ENCODE measurements at places on chromosomes 11 and 22. TPM values are rescaled to one million over a fixed set of nuclear protein-coding genes. Genes with fewer than 3 reads are reported as not detected.

- DNase-seq: no peak
Measured at GRCh38 chr11:97996762-97997161, 1024.0 kb upstream of the CNTN5 start.

- DNase-seq: no peak
Measured at GRCh38 chr22:19604711-19605268, 80.6 kb upstream of the CLDN5 start.

DNA sequence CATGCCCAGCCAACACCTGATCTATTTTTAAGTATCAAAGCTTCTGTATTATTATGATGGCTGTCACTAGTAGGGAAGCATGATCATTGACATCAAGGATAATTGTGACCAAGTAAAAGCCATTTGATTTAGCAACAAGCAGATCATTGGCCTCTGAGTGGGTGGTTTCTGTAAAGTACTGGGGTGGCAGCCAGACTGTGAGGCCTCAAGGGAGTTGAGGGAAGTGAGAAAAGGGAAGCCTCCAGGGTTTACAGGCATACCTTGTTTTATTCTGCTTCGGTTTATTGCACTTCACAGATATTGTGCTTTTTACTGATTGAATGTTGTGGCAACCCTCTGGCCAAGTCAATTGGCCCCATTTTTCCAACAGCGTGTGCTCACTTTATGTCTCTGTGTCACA lies 60.1 kb downstream of the PRR5L start:
- no peak for DNase-seq

DNA sequence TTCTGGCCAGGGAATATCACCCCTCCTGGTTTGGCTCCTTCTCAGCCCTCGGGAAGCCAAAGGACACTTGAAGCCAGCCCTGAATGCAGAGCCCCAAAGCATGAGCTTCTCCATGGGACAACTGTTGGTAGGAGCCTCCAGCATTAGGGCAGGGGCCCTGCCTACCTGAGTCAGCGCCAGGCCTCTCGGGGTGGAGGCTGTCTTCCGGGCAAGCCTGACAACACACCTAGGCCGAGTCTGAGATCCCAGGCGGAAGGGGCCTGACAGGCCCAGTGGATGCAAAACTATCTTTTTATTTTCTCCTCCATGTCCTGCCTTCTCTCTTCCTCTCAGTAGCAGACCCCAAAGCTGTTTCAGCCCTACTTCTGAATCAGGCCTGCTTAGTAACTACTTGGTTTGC lies 27.6 kb downstream of the RCOR2 start:
- DNase-seq: no peak

DNA sequence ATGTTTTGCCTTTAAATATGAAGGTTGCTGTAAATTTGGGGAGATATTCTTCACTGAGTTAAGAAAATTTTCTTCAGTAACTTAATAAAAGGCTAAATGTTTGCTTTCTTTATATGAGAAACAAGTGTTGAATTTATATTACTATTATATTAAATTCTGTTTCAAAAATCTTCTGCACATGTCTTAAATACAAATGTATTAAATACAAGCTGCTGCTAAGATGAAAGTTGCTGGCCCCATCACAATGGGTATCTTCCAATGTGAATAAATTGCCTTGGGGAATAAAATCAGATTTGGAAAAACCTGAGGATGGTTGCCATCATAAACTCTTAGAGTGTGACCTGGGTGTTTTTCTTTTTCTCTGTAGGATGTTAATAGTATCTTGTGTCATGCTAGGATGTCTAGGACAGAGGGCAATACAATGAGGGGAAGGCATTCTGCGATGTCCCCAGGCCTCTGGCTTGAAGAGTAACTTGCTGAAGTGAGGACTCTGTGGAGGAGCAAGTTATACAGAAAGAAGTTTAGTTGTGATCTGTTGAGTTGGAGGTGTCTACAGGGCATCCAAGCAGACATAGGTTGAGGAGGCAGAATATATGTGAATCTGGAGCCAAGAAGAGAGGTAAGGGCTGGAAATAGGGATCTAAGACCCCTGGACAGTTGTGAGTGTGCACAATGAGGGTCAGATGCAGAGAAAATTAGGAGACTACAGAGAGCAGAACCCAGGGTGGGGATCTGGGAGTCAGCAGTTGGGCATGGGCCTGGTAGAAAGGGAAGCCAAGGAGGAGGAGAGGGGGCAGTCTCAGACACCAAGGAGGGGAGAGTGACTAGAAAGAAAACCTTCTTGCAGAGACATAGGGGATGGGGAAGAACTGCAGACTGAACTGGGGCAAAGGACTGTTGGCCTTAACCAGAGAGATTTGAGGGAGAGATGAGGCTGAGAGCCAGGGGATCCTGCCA lies 4.8 kb downstream of the IGLL5 start:
- DNase-seq: no peak

ASRGL1 gene
- total RNA-seq: 11.6 TPM

TMEM121B gene
- total RNA-seq: 0.19 TPM
